Progenitor cell of endocrine pancreas (in vitro differentiated cells): ENCODE measurements at places on chromosomes 3 and 15. TPM values are rescaled to one million over a fixed set of nuclear protein-coding genes. Genes with fewer than 3 reads are reported as not detected.

GRCh38 chr15:40296561-40297230 lies 11.0 kb downstream of the PLCB2 start:
- peaks cover 67% of the 10 kb centered on the region for H3K27me3 ChIP-seq
- no peak for DNase-seq
- no peaks in the 10 kb centered on the region for H3K36me3 ChIP-seq
- H3K4me3 ChIP-seq, result no peak overlapping the region
- H3K4me1 ChIP-seq, result peaks cover 5% of the 10 kb centered on the region
- no peak overlapping the region for H3K27ac ChIP-seq

The GCNT3 gene
- total RNA-seq, result 4.6 and 5.6 TPM in 2 replicates

DNA sequence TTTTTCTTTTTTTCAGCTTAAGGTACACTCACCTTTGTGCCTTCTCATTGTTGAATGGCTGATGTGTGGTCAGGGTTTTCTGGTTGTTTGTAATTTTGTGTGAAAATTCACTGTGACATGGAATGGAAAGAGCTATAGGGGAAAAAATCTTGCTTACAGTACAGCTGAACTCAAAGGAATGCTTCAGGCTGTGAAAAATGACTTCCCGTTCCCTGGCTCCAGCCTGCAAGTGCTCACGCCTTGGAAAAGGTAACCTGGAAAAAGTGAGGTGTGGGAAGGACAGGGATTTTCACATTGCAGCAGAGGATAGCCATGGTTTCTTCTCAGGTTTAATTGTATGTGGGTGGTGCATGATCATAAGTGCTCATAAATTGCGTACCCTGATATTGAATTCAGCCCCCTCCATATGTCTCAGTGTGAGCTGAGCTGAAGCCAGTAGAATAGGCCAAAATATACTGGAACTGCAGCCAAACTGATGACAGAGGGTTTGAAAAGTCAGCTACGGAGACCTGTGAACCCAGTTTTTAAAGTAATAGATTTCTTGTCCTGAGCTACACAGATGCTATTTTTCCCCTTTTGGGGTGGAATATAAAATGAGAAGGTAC lies 228.7 kb upstream of the RASGRP1 start:
- H3K36me3 ChIP-seq, result no peaks in the 10 kb centered on the region
- H3K4me3 ChIP-seq, result no peak overlapping the region
- H3K27ac ChIP-seq, result no peak overlapping the region
- H3K4me1 ChIP-seq, result peaks cover 10% of the 10 kb centered on the region

The DOCK3 gene
- 10.0 and 10.6 TPM in 2 replicates for total RNA-seq

DNA sequence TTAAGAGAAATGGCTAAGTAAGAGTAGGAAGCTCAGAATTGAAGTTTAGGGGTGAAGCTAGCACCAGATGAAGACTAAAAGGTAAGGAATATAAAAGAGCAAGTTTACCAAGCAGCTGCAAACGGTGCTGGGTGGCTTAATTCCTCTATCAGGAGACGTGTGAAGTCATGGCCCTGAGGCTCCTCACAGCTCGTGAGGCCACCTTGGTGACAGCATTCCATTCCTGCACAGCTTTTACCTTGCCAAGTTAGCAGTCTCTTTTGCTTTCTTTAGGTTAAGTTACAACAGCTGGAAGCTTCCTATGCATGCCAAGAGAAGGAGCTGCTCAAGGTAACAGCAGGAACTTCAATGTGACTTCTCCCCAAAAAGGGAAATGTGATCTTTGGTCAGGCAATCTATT lies 6.4 kb downstream of the TMCO5A start:
- no peak for DNase-seq
- peaks cover 7% of the 10 kb centered on the region for H3K27me3 ChIP-seq
- peaks cover 18% of the 10 kb centered on the region for H3K4me1 ChIP-seq
- no peak overlapping the region for H3K4me3 ChIP-seq
- H3K36me3 ChIP-seq, result no peaks in the 10 kb centered on the region
- H3K27ac ChIP-seq, result no peak overlapping the region

- H3K4me1 ChIP-seq, result peaks cover 15% of the 10 kb centered on the region
- H3K36me3 ChIP-seq, result peaks cover 2% of the 10 kb centered on the region
- H3K4me3 ChIP-seq, result no peak overlapping the region
- H3K27me3 ChIP-seq, result no peaks in the 10 kb centered on the region
Measured at GRCh38 chr3:5185093-5185673, 2.3 kb upstream of the EDEM1 start.

DNA sequence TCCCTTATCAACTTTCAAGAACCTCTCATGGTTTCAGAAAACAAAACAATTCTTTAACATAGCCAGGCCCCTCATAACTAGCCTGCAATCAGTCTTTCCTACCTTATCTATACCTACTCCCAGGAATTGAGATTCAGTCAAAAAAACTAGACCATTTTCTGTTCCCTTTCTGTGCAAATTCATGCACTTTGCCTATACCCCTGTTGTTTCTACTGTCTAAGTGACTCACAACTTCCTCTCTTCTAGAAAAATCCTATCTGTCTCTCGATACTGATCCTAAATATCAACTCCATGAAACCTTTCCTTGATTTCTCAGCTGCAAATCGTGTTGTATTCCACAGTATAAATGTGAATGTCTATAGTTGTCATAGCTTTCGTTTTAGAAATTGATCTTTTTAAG lies 10.9 kb upstream of the IL1RAP start:
- no peak overlapping the region for H3K27ac ChIP-seq
- no peaks in the 10 kb centered on the region for H3K27me3 ChIP-seq
- peaks cover 29% of the 10 kb centered on the region for H3K4me1 ChIP-seq

GRCh38 chr15:52113235-52113634 lies 660 bp upstream of the BCL2L10 start:
- no peak overlapping the region for H3K27ac ChIP-seq
- no peak for DNase-seq
- H3K4me1 ChIP-seq, result peaks cover 27% of the 10 kb centered on the region

The ZMYND10 gene
- total RNA-seq, result 0.86 and 2.2 TPM in 2 replicates

GRCh38 chr3:18666655-18667054 lies 241.5 kb upstream of the SATB1 start:
- H3K4me1 ChIP-seq, result peaks cover 16% of the 10 kb centered on the region
- H3K4me3 ChIP-seq, result no peak overlapping the region
- no peak overlapping the region for H3K27ac ChIP-seq

The ARPP21 gene
- not detected in 2 replicates for total RNA-seq
